ENCODE measurements at places on chromosomes 5 and 9.

DNA sequence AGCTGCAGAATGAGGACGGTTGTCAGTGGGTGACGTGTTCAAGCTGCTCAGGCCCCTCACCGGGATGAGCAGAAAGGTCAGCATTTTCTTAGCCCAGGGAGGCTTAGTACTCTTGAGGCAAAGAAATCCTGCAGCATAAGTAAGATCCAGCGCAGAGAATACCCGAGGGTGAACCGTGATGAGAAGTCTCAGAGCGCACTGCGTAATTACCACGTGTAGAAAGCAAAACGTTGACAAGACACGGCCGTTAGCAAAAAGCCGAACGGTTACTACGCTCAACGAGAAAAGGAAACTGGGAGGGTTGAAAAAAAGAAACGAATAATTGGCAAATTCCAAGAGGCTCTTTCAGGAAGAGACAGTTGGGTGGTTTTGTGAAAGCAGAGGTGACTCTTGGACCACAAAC, 104.0 kb downstream of the COL23A1 start:
- no peak for DNase-seq

DNA sequence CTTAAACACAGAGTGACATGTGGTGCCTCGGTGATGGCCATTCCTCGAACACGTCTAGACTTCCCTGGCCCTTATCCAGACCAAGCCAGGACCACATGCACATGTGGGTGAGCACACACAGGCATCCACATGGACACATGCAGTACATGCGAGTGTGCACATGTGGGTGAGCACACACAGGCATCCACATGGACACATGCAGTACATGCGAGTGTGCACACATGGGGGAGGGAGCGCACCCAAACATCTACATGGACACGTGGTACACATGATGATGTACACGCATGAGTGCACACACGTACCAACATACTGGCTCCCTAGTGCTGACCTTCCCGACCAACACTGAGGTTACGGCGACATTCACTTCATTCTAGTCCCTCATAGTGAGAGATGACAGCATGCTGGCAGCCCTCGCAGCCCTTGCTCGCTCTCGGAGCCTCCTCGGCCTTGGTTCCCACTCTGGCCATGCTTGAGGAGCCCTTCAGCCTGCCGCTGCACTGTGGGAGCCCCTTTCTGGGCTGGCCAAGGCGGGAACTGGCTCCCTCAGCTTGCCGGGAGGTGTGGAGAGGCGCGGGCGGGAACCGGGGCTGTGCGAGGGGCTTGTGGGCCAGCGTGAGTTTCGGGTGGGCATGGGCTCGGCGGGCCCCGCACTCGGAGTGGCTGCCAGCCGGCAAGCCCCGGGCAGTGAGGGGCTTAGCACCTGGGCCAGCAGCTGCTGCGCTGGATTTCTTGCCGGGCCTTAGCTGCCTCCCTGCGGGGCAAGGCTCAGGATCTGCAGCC, 186.8 kb downstream of the HSPA4 start:
- DNase-seq: no peak

- no peak for DNase-seq
Measured at GRCh38 chr5:143116814-143117213, 286.7 kb downstream of the NR3C1 start.

GRCh38 chr5:144209361-144209760, 38.7 kb downstream of the KCTD16 start:
- peak; percentile 65 for DNase-seq

DNA sequence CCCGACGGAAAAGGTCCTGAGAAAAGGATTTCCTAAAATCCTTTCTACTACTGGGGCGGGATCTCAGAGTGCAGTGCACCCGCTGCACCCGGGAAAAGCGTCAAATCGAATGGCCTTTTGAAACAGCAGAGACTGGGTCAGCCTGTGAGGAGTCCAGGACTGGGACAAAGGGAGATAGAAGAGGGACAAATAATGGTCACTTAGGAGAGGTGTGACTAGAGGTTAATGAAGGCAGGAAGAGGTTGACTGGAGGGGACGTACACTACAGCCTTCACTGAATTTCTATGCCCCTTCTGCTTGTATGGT, 1.5 kb downstream of the PLPPR1 start:
- no peak for DNase-seq

GRCh38 chr5:14110196-14110595, 32.9 kb upstream of the TRIO start:
- DNase-seq: no peak

- no peak for DNase-seq
Measured at GRCh38 chr5:170393958-170394357, 4.8 kb upstream of the KCNMB1 start.

DNA sequence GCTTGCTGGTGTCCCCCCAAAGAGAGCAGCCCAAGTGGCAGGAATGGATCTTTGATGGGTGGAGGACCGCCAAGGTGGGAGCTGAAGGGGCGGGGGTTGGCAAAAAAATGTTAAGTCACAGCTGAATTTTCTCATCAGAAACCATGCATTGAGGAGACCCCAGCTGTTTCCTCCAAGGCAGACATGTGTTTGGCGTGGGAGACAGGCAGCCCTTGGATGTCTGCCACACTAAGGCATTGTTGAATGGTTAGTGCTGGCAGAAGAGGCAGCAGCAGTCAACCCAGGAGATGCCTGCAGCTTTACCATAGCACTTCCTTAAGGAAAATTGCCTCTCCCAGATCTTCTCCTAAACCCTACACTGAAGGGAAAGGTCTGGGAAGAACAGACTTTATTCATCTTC, 394.9 kb upstream of the CD180 start:
- no peak for DNase-seq

GRCh38 chr5:116441223-116441622, 133.4 kb downstream of the SEMA6A start:
- no peak for DNase-seq

DNA sequence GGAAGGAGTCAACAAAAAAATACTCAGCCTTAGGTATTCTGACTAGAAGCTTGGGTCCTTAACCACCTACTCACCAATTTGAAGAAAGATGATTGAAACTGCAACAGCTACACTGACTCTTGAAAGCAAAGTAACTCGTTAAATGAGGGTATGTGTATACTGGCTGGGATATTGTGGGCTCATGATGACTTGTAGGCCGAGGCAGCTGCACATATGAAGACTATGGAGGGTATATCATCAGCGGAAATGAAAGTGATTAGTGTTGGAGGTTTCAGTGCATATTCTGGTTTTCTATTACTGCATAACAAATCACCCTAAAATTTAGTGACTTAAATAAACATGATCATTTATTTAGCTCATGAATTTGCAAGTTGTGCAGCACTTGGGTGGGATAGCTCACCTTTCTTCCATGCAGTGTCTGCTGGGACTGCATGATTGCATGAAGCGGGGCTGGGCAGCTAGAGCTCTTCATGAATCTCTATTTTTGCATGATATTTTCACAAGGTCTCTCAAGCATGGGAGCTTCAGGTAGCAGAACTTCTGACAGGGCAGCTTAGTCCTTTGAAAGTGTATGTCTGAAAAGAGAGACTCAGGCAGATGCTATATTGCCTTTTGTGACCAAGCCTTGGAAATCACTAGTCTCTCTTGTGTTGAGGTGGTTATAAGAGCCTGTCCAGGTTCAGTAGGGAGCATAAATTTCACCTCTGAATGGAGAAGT, 96.1 kb upstream of the CDKN2B start:
- DNase-seq: no peak

DNA sequence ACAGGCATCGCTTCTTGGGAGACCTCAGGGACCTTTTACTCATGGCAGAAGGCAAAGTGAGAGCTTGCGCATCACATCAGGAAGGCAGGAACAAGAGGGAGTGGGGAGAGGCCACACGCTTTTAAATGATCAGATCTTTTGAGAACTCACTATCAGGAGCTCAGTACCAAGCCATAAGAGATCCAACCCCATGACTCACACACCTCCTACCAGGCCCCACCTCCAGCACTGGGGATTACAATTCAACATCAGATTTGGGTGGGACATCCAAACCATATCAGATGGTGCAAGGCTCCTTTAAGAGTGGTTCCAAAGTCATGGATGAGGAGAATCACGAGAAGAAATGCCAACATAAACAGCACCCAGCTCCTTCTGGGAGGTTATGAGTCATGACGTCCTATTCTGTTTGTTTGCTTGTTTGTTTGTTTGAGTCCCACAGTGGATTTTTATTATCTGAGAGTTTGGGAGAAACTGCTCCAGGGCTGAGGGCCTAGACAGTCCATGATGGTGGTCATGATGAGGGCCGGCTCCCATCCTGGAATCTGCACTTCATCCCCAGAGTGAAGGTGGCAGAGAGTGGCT, 453.5 kb downstream of the GADD45G start:
- DNase-seq: no peak

GRCh38 chr9:75117564-75117963, 29.2 kb downstream of the OSTF1 start:
- no peak for DNase-seq

- DNase-seq: no peak
Measured at GRCh38 chr5:36055984-36056383, 10.7 kb downstream of the UGT3A2 start.

- DNase-seq: no peak
Measured at GRCh38 chr9:20320921-20321320, 301.4 kb downstream of the MLLT3 start.

GRCh38 chr5:132386644-132387286, 17.3 kb downstream of the SLC22A5 start:
- DNase-seq: no peak

- no peak for DNase-seq
Measured at GRCh38 chr5:10839118-10839517, 78.1 kb upstream of the DAP start.

GRCh38 chr5:132235340-132235739, 7.7 kb upstream of the P4HA2 start:
- no peak for DNase-seq

GRCh38 chr9:18487611-18488010, 13.7 kb downstream of the ADAMTSL1 start:
- DNase-seq: no peak

DNA sequence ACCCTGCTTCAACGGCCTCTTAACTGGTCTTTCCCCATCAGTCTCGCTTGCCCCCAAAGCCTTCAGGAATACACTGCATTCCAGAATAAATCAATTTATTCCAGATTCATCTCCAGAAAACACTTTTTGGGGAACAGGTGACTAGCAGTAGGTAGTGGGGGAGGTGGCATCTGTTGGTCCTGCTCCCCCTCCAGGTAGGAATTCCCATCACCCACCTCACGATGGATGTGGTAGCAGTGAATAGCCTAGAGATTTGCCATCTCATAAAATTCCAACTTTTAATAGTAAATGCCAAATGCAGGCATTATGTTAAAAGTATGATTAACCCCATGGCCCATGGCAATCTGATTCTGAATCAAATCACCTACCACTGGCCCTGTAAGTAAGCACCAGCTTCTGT, 142.7 kb downstream of the MED27 start:
- no peak for DNase-seq

DNA sequence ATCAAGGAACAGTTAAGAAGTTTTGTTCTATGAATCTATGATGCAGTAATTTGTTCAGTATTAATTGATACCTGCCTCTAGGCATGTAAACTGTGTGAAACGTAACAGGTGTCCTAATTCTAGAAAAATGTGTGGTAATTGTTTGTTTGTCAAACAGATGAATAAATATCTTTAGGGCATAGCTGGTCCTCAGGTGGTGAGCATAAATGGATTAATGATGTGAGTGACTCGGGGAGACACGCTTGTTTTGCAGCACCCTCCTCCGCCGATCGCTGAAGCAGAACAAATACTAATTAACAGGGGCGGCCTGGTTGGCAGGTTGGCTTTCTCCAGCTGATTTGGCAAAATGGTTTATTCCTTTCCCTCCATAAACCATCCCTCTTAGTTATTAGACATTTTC, 88.8 kb downstream of the TLE4 start:
- DNase-seq: peak; percentile 81

- DNase-seq: no peak
Measured at GRCh38 chr5:111172504-111172903, 51.7 kb upstream of the CAMK4 start.

GRCh38 chr5:77266291-77266690, 55.8 kb downstream of the PDE8B start:
- DNase-seq: no peak

DNA sequence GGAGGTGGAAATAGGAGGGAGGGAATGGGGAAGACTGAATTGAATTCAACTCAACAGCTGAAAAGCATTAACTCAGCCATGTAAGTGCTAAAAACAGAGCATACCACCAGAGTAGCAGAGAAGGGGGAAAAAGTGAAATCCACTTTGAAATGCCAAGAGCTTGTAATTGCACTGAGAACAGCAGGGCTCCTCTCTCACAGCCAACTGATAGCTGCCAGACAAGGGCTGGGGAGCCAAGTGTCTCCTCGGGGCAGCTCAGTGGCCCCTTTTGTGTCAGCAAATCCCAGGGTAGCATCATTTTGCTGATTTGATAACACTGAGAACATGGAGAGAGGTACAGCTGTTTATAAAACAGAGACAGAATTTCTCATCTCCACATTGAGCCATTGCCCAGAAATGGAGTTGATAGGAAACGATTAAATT, 182.5 kb downstream of the FRMD3 start:
- no peak for DNase-seq

GRCh38 chr5:38678076-38678475, 121.6 kb upstream of the LIFR start:
- DNase-seq: no peak

DNA sequence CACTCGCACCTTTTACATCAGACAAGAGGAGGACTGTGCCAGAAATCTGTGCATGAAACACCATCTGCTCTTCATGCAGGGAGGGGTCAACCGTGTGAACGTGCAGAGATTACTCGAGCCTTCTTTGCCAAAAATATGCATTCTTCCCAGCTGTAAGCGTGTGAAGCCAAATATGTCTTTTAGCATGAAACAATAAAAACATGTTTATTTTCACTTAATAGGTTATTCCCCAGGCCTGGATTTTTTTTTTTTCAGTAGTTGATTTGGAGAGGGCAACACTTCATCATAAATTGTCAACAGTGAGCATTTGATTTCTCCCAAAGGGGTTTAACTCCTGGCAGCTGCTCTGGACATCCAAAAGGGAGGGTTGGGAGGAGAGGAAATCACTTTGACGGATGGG, 23.8 kb downstream of the PLAC8L1 start:
- no peak for DNase-seq

GRCh38 chr5:137075163-137075970, 423.8 kb downstream of the SPOCK1 start:
- no peak for DNase-seq

DNA sequence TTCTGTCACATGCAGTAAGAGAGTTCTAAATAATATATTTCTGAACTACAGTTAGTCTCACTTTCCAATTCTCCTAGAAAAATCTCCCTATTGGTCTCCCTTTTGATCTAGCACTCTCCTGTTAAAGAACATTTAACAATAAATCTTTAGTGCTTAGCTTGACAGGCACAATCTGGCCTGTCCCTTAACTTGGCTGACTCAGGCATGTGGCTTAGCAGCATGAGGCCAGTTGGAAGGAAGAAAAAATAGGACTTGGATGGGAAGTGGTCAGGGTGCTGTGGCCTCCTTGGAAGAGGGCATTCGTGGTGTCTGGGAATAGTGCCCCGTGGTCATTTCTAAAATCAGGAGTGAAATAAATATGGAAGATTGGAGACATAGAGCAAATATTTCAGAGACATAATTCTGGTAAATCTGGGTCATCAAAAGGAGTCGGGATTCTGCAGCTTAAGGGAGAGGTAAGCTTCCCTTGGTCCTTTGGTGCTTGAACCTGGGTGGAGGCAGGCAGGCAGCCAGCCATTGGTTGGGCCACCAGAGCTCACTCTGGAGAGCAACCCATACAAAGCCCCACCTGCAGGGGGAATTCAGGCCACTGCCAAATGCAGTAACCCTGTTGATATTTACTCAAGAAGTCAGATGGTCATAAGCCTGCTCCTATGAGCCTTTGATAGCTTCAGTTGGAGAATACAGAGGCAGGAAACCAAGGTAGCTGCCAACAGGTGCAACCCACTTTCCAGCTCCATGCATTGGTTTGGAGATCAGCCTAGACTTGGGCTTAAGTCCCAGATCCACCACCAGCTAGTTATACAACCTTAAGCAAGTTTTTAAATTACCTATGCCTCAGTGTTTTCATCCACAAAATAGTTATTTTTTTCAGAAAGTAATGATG, 28.8 kb upstream of the TLE4 start:
- no peak for DNase-seq

Data from NCI-H2081 treated with DMSO at 0.1 percent for 48 hours (cell line).